Neural progenitor cell (in vitro differentiated cells): ENCODE measurements at places on chromosomes 12 and 14.
A peak's percentile ranks its signal among the peaks of the same experiment; 100 is the strongest.

GRCh38 chr14:64388533-64389285 lies 556 bp downstream of the MTHFD1 start:
- DNase-seq: peak; percentile 54

DNA sequence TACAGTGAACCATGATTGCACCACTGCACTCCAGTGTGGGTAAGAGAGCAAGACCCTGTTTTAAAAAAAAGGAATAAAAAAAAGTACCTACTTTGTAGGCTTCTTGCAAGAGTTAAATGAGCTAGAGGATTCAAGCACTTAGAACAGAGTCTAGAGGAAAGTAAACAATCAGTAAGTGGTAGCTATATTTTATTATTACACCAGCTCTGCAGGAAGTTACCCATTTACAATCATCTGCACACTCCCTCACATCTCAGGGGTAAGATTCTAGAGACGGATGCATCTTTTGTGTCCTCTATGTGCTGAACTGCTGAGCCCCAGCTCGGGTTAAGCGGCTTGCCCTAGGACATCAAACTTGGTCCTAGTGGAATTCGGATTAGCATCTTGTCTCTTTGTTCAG lies 67.3 kb downstream of the KCNK10 start:
- DNase-seq: no peak

DNA sequence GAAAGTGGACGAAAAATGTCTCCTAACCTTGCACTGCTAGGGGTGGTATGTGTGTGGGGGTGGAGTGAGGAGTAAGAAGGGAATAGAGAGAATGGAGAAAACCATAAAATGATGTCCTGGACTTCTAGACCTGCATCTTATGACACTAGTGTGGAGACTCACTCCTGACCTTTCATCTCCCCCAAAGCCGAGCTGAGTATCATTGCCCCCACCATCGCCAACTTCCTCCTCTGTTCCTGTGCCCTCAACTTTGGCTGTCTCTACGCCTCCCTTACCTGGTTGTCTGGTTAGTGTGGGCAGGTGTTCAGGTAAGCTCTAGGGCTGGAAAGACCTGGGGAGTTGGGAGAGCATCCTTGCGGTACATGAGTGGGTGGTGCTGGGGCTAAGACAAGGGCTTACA lies 4.5 kb upstream of the KLHL33 start:
- no peak for DNase-seq

DNA sequence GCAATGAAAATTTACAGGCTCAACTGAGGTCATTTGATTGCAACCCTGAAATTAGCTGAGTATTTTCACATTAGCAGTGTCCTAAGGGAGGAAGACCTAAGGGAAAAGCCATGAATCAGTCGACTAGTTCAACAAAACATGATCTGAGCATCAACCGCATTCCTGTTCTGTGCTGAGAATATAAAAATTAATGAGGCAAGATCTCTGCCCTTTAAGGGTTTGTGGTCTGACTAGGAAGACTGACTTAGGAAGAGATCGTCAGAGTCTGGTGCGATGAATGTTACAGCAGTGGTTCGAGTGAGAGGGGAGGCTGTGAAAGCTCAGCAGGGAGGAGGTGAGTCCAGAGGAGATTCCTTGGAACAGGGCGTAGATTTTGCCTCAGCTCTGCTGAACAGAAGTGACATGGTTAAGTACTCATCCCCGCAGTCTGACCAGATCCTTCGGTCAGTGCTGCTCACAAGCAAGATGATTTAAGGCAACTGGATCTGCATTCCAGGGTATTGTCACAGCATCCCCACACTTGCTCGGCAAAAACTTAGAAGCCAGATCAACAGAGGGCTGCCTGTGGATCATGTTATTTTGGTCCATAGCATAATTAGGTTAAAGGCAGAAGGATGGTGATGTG lies 49.6 kb downstream of the BMAL2 start:
- no peak for DNase-seq

- no peak for DNase-seq
These were observed 92.9 kb downstream of the APAF1 start for GRCh38 chr12:98738002-98738401.

DNA sequence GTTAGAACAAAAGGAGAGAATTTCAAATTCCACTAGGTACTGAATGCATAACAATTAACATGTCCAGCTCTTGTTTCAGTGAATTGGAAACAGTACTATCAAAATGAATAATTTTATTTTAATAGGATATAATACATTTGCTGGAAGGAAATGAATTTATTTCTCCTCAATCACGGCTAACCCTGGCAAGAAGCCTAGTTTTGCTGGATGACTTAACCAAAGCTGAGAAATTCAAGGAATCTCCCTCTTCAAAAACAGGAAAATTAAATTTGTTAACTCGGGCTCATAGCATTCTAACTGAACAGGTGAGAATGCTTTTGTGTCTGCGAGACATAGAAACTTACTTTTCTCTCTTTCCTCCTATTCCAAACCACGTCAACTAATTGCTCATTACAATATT lies 163.5 kb upstream of the NEDD1 start:
- no peak for DNase-seq

DNA sequence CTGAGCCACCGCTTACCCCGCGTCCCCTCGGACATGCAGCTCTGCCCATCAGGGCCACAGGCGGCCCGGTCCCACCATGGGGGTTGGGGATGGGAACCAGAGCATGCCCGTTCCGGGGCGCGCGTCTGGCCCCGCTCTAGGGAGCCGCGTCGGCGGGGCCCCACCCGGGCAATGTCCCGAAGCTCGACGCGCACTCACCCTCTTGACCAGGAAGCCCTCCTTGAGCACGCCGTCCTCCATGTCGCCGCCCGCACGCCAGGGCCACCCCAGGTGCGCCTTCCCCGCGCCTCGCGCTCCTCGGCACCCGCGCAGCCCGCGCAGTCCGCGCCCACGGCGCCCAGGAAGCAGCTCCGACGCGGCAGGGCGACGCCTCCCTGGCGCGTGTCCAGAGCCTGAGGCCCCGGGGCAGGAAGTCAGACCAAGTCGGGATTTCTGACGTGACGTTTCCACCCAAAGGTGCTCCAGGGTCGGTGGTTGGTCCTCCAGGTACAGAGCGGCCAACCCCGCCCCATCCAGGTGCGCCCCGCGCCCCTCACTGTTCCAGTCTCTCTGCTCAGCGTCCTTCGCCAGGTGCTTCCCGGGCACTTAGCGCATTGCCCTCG lies at the start of gene PLEK2:
PLEK2 (minus strand) TSS at position 346 of the 602 bp plus-strand sequence; CDS start at position 240, 106 bp downstream.
- no peak for DNase-seq

GRCh38 chr14:76985540-76986230 lies 42.8 kb downstream of the IRF2BPL start:
- DNase-seq: peak; percentile 65

DNA sequence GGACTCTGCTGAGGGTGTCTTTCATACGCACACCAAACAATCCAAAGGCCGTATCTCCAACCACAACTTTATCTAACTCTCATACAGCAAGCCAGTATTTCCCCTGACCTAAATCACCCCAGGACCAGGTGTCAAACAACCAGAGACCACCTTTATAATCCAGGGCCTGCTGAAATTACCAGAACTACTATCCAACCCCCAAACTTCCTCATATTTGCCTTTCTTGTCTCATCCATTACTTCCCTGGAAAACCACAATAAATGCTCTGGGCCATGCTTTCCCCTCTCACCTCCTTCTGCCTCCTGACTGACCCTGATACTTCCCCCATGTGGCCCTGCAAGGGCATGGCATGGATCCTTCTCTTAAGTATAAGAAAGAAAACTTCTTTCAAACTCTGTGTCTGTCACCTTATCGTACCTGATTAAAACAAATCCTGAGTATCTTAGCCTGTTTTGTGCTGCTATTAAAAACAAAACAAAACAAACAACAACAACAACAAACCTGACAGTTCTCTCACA lies 44.7 kb upstream of the CRACR2A start:
- no peak for DNase-seq

- no peak for DNase-seq
These were observed 319.4 kb upstream of the ATP2B1 start for GRCh38 chr12:90027889-90028634.

DNA sequence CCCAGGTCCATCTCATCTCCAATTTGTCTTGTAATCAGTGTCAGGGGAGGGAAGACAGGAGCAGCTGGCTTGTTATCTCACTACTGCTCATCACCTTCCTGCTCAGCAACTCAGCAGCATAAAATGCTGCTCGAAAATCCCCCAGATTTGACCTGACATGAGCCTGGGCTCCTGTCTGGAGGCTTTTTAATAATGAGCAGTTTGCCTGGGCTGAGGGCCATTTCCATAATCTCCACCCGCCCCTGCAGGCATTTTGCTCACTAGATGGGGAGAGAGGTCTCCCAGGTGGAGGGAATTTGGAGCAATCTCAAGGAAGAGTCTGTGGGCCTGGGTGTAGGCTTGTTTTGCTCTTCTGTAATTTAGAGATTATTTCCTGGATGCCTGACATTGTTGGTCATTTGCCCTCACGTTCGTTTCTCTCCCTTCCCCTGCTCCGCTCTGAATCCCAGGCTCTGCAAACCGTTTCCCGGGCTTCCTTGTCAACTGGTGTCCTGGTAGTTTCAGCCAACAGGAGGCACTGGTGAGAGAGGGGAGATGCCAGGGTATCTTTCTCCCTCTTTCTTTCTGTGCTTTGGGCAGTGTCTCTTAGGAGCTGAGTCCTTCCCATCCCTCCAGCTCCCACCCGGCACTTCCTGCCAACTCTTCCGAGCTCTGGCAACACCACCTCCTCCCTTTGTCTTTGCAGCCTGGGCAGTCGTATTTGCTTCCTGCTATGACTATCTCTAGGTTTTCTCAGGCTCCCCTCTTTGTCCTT lies 299.2 kb downstream of the GLT1D1 start:
- DNase-seq: peak; percentile 20

- DNase-seq: no peak
These were observed 44.9 kb downstream of the SYNE2 start for GRCh38 chr14:63897721-63898163.

DNA sequence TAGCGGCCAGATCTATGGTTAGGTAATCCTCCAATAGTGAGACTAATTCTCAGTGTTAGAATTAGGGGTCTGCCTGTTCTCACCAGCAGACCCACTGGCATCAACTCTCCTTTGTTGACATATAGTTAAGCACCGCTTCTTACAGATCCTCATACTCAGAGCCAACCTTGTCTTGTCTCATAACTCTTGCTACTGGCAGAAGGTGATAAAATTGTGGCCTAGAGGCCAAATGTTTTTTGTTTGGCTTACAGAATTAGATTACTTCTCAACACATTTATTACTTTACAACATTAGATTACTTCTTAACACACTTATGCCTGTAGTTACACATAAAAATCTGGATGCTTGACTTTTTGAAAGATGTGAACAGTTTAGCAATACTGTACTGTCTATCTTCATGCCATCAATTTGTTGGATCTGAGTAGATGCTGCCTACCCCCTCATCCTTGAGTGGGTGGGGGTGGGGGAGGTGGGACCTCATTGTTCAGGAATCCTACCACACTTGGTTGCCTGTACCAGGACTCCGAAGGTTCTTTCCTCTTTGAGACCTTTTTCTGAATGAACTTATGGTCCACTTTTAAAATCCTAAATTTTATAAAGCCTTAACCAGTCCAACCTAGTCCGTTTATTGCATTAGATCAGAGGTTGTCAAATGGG lies 7.0 kb downstream of the MTHFD1 start:
- DNase-seq: no peak

- no peak for DNase-seq
These were observed 56.1 kb downstream of the TPH2 start for GRCh38 chr12:71994715-71995114.

DNA sequence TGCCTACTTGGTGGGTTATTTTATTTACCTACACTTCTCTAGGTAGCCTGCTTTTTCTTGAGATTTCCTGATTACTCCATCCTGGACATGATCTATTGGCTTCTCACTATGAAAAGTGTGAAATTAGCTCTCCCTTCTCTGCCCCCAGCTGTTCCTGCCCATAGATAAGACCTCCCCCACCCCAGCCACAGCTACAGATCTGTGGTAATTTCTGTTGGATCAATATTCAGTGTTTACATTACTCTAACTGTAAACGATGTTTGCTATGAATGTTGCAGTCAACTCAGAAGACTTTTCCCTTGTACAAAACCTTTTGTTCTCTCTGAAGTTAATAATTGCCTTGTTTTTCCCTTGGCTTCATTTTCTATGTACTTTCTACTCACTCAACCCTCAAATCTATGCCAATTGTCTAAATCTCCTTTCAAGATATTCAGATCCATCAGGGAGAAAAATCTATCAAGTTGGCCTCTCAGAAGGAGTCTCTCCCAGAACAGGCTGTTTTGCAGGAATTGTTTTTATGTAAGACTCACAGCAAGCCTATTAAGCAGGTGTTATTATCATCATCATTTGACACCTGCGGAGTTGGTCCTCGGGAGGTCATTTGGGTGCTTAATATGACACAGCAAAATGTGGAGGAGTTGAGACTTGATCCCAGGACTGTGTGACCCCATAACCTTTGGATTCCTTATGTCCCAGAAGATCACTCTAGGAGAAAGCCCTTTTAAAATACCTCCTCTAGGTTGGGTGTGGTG lies 227.4 kb downstream of the SUDS3 start:
- DNase-seq: no peak

DNA sequence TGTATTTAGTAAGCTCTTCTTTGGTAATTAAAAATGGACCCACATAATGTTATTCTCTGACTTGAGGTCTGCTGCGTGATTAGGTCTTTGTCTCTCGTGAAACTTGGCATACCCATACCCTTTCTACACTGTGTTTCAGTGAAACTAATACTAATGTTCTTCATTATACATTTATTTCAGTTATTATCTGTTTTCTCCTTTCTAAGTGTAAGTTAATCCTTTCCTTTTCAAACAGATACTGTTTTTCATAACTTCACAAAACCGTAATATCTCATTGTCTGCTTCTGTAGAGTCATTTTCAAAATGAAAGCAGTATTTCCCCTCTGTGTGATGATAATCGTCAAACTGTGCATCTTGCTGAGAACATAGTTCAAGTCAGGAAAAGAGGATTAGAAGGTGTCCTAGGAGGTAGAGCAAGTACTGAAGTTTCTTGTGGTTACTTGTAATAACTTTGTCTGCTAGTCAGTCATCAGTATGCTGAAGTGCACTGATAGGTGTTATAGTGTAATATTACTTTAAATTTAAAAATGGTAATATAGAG lies 15.9 kb downstream of the PYROXD1 start:
- no peak for DNase-seq

DNA sequence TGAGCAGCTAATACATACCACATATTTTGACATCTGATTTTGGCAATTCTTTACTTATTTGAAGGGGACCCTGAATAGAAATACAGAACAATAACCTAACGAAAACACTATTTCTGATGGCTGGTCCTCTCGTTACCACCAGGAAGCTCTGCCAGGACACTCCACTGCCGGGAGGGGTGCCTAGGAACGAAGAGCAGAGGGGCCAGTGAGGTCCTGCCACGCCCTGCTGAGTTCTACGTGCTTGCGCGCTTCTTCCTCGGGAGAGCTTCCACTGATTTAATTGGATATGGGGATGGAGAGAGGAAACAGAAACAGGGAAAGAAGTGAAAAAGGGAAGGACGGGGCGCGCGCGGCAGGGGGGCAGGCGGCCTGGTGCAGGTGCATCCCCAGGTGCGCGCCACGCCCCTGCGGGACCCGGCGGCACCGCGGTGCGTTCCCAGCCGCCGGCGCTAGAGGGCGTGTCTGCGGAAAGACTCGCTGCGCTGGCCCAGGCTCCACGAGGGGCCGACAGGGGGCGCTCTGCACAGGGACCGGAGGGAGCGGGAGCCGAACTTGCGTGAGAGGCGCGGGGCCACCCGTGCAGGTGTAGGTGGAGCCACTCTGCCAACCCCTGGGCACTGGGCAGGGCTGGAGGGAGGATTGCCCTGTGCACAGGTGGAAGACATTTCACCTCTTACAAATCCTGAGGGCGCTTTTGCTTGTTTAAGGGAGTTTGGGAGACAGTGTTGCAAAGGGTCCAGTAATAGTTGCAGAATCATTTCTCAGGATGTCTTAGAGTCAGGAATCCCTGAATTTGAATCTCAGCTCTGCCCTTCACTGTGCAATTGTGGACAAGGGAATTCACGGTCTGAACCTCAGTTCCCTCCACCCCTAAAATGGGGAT lies 986.3 kb upstream of the TMEM132C start:
- DNase-seq: peak; percentile 85
